ENCODE measurements at places on chromosomes 6 and 20.

GRCh38 chr6:158853072-158853879 is 34.1 kb upstream of the EZR start:
- DNase-seq, result peak; percentile 96

GRCh38 chr6:18183766-18184165 is 28.5 kb downstream of the KDM1B start:
- DNase-seq, result no peak

- DNase-seq, result no peak
Measured at GRCh38 chr20:49386848-49387580, 95.5 kb downstream of the KCNB1 start.

DNA sequence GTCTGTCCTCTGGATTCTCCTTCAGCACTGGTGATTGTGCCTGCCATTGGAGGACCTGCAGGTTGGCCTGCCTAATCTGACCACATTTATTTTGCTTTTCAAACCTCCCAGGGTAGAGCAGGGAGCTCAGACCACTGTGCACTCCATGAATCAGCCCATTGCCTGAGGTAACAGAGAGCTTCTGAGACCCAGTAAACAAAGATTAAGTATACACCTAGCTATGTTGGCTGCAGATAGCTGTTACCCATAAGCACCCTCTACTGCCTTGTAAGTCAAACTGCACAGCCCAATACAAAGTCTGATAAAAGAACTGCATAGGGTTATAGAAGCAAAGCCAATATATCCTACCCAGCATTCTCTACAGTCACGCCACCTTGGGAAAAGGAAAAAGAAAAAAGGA is 338.7 kb downstream of the HTR1B start:
- no peak for DNase-seq

- DNase-seq, result no peak
Measured at GRCh38 chr6:131231103-131231502, 95.8 kb downstream of the AKAP7 start.

- no peak for DNase-seq
Measured at GRCh38 chr20:33345342-33345741, 56.0 kb downstream of the CDK5RAP1 start.

DNA sequence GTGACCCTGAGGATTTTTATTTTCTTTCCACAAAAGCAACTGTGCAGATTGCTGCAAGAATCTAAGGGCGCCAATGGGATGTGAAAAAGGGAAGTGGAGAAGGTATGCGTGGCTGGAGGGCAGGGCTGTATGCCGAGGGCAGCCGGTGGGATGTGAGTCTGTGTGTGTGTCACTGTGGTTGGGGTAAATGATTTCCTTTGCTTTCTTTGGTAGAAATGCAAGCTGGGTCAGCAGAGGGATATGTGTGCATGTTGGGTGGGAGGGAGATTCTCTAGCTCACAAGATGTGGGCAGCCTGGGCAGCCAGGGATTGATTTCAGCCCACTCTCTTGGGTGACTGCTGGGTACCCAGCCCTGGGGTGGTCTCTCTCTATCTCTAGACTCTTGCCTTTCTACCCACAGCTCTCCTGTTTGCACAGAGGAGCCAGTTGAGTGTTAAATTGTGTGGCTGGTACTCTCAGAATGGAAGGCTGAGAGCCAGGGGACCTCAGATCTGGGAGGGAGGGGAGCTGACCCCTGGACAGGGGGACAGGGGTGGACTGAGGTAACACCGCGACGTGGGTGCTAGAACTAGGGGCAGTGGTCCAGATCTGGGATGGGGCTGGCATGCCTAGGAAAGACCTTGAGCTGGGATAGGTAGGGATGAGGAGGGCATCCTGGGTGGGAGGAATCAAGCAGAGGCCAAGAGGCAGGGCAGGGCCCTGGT is 136.8 kb upstream of the RNF24 start:
- no peak for DNase-seq

DNA sequence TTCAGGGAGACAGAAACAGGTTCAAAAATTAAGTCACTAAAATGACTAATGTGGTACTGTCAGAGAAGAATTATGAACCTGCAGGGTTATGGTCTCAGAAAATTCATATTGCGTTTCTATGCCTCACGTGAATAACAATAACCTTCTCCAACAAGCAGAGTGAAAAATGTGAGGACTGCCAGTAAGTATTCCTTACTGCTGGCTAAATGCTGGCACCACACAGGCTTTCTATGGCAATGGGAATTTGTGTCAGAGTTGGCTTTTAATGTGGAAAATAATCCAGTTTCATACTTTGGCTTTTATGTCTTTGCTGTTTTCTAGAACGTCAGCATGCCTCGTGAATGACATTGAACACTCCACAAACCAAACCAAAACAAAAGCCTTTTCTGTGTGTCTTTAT is 656.0 kb downstream of the KIF16B start:
- DNase-seq, result no peak

- DNase-seq, result no peak
Measured at GRCh38 chr6:150252714-150253444, 110.0 kb downstream of the PPP1R14C start.

DNA sequence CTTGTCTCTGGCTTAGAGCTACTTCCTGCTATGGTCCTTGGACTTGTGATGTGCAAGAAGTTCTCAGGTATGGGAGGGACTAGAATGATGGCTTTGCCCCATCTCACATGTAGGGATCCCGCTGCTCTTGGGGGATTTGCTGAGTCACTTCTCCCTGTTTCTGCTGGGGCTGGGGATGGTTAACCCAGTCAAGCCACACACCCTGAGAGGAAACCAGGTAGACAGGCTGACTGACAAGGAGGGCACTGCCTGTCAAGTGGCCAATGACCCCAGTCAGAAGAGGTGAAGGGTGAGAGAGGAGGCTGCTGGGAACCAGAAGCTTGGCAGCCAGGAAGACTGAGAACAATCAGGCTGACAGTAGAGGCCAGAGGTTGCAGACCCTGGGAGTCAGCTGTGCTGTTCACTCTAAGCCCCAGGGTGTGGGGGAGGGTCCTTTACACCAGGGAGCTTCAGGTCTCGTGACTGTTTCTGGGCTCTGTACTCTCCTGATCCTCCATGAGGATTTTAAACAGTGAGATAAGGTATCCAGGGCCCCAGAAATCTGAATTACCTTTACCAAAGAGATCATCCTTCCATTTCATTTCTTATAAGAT is 34.6 kb downstream of the HLA-F start:
- DNase-seq, result no peak

GRCh38 chr20:53834062-53834442 is 236.3 kb downstream of the BCAS1 start:
- DNase-seq, result no peak

- DNase-seq, result no peak
Measured at GRCh38 chr6:50591135-50591534, 122.2 kb upstream of the TFAP2D start.

DNA sequence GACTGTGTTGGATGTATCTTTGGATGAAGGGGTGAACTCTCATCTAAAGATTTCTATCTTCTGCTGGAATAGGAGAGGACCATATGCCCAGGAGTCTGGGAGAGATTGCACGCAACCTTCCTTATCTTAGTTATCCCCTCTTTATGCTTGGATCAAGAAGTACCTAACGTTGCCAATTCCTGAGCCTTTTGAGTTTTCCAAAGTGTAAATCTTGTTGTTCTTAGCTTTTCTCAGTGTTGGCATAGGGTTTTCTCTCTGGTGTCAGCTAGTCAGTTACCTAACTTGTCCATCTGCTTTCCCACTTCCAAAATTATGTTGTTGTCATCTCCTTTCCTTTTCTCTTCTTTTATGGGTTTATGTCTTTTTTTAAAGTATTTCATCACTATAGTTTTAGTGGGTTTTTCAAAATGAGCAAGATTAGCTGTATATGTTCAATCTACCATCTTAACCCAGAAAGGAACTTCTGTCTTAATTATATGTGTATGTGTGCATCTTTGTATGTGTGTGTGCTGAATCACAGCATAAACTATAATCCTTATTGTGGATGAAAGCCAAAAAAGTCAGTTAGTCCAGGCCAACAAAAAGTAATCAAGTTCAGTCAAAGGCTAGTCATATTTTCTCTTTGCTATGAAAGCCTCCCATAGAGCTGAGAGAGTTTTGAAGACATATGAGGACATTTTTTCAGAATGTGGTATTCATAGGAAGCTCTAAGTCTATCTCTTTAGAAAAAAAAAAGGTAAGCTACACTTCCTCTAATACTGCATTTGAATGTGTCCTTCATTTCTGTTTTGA is 72.1 kb downstream of the KHDC1L start:
- no peak for DNase-seq

GRCh38 chr20:46555370-46555956 is 5.0 kb upstream of the OCSTAMP start:
- no peak for DNase-seq

GRCh38 chr6:135149376-135149775 is 31.7 kb upstream of the MYB start:
- peak; percentile 31 for DNase-seq

DNA sequence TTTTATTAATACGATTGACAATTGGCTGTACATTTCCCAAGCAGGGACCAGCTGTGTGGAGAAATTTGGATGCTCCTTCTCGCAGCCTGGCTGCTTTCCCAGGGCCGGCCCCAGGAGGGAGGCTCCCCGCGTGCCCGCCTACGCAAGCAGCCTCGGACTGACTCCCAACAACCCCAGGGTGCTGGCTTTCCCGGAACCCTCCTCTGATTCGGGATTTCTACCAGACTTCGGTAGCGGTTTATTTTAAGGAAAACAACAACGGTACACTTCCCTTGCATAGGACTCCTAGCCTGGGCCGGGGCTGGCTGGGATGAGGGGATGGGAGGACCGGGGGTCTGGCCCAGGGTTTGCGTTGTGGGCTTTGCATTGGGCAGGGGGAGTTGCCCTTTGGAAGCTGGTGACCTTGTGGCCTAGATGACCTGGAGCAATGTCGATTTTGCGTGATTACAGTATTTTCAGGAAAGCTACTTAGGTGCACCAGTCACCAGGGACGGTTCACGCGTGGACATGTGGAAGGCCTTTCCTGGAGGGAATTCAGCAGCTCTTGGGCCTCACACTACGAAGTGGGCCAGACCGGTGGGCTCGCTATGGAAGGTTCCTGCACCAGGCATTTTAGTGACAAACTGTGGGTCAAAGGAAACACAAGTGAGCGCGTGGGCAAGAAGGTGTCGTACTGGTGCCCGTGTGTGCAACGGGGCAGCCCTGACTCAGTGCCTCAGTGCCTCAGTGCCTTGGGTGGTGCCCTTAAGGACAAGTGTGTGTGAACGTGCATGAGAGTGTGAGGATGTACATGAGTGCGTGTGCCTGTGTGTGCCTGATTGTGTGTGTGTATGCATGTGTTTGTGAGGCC is 20.7 kb upstream of the PHACTR3 start:
- DNase-seq, result no peak

GRCh38 chr6:46888031-46888430 is 33.7 kb downstream of the ADGRF5 start:
- DNase-seq, result no peak

DNA sequence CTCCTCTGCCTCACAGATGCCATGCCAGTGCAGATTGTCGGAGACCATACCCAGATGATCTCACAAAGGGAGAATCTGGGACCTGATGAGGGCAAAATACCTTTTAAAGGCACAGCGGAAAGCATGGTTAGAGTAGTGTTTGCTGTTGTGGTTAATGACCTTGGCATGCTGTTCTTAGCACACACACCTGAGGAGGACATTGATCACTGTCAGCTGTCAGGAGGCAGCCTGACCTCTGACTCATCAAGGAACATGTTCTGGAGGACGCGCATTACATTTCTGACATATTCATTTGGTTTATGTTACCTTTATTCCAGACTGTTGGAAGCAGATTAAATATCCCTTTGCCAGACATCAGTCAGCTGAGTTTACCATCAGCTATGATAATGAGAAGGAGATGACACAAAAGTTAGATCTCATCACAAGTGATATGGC is 57.1 kb downstream of the GOPC start:
- no peak for DNase-seq

- no peak for DNase-seq
Measured at GRCh38 chr20:13028673-13029072, 19.9 kb downstream of the SPTLC3 start.

GRCh38 chr6:33319939-33320314 is 2.4 kb upstream of the ZBTB22 start:
- DNase-seq, result no peak

GRCh38 chr6:33763483-33763882 is 16.8 kb upstream of the IP6K3 start:
- no peak for DNase-seq

GRCh38 chr6:34657307-34657978 is 39.1 kb downstream of the ILRUN start:
- peak; percentile 63 for DNase-seq

- no peak for DNase-seq
Measured at GRCh38 chr20:31987744-31988143, 19.8 kb downstream of the XKR7 start.

DNA sequence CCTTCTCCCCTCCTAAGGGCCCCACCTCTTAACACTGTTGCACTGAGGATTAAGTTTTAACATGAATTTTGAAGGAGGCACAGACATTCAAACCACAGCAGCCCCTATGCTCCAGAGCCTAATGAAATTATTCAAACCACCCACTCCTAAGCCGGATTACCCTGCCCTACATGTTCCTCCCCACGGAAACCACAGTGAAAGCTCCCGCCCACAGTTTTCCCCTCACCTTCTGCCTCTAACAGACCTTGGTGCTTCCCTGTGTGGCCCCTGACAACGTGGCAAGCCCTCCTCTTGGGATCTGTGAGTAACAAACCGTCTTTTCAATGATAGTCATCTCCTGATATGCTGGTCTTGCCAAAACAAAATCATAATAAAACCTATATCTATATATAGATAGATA is 74.8 kb downstream of the RIN2 start:
- DNase-seq, result no peak

DNA sequence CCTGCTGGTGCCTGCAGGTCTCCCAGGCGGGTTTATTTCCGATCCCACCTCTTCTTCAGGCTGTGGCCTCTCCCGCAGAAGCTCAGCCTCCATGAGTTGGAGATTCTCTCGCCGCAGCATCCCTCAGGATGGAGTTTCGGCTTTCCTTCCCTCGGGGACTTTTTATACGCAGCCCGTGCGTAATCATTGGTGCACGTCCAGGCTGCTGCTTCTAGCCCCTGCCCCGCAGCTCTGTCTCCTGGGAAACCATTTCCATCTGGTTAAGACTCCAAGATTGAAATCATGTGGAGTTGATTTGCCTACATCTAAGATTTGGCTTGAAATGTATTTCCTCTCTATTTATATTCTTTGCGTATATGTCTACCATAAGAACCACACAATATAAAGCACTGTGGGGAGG is 46.7 kb upstream of the CARMIL1 start:
- DNase-seq, result no peak

- no peak for DNase-seq
Measured at GRCh38 chr6:121393731-121394505, 41.5 kb upstream of the GJA1 start.

GRCh38 chr20:2390951-2391675 is 10.4 kb downstream of the TGM6 start:
- DNase-seq, result no peak

Measured in hematopoietic multipotent progenitor cell treated with erythropoietin and hydrocortisone succinate and interleukin-3 and kit ligand, for 8 days (in vitro differentiated cells).